NCI-H446 treated with DMSO at 0.1 percent for 48 hours (cell line): ENCODE measurements at places on chromosomes 1 and 21.

DNA sequence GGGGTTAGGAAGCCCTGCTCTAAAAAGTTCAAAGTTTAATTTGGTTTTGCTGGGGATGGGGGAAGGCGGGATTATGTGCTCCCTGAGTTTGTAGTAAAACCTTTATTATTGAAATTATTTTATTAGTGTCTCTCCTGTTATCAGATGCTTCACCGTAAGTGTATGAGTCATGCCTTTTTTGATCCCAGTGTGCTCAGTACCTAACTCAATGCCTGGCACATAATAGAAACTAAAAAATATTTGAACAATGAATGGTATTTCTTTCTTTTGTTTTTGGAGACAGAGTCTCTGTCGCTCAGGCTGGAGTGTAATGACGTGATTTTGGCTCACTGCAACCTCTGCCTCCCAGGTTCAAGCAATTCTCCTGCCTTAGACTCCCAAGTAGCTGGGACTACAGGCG is 6.4 kb downstream of the SNRPE start:
- DNase-seq: no peak

DNA sequence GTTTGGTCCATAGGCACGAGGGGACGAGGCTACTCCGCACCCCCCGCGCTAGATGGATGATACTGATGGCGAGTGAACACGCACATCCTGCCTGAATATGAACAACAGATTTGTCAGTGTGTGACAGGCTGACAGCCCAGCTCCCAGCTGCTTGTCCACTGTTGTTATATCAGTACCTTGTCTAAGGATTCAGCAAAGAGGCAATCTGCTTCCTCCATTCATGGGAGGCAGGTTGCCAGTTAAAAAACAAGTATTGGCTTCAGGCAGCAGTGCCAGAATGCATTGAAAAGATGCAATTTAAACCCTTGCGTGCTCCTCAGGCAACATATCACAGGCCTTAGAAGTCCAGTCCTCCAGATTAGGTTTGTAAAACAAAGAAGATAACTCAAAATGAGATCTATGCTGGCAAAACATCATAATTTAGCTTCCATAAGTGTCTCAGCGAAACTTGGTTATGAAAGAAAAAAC is 223.3 kb downstream of the GPATCH2 start:
- peak; percentile 11 for DNase-seq

DNA sequence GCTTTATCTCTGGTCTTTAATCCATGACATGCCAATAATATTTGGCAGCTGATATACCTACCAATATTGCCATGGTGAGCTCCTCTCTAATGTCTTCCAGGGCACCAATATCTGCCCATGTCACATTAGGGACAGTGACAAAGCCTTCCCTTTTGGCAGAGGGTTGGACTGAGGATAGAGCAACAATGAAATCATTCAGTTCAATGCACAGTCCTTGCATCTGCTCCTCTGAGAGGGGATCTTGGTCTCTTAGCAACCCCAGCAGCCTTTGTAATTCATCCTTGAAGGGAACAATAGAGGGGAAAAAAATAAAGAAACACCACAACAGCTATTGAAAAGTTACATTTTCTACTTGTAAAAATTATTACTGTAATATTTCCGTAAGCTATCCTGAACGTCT is 42.3 kb downstream of the NVL start:
- no peak for DNase-seq

DNA sequence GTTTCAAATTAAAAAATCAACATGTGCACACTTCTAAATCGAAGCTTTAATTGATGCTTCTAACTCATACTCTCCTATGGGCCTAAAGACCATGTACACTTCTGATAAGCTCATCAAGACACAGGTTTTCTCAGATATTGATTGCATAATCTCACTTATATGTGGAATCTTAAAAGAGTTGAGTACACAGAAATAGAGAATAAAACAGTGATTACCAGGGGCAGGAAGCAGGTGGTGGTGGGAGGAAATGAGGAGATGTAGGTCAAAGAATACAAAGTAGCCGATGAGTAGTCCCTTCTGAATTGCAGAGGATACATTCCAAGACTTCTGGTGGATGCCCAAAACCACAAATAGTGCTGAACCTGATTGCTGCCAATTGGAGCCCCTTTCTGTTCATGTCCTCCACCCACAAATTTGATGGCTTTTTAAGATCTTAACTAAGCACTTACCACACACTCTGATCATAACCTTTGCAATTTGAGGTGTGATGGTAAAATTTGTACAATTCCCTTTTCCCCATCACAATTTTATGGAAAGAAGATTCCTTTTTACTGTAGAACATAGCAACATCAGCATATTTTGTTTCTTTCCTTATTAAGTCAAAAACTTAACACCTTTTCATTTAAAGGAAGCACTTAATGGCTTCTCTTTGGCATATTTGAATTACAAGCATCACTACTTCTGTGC is 3.3 kb upstream of the CD1B start:
- DNase-seq: no peak

- peak; percentile 85 for DNase-seq
Measured at GRCh38 chr1:164602480-164603093, 43.6 kb downstream of the PBX1 start.

DNA sequence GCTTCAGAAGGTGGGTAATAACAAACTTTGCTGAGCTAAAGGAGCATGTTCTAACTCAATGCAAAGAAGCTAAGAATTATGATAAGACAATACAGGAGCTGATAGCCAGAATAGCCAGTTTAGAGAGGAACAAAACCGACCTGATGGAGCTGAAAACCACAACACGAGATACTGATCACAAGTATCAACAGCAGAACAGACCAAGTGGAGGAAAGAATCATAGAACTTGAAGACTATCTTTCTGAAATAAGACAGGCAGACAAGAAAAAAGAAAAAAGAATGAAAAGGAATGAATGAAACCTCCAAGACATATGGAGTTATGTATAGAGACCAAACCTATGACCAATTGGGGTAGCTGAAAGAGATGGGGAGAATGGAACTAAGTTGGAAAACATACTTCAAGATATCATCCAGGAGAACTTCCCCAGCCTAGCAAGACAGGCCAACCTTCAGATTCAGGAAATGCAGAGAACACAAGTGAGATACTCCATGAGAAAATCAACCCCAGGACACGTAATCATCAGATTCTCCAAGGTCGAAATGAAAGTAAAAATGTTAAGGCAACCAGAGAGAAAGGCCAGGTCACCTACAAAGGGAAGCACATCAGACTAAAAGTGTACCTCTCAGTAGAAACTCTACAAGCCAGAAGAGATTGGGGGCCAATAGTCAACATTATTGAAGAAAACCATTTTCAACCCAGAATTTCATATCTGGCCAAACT is 20.5 kb downstream of the CD84 start:
- no peak for DNase-seq

- DNase-seq: no peak
Measured at GRCh38 chr1:174008979-174009378, 13.2 kb downstream of the RC3H1 start.

- no peak for DNase-seq
Measured at GRCh38 chr21:35324372-35325220, 275.5 kb upstream of the RUNX1 start.

DNA sequence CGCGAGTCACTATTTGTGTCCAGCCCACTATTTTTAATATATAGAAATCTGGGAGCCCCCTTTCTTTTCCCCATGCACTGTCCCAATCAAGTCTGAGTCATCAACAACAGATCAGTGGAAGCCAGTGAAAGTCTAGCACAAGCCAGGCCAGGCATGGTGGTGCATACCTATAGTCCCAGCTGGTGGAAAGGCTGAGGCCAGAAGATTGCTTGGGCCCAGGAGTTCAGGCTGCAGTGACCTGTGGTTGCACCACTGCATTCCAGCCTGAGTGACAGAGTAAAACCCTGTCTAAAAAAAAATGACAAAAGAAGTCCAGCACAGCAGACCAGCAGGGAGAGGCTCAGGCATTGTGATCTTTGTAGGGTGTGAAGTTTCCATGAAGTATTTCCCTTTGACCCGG is 9.0 kb upstream of the RPL5 start:
- no peak for DNase-seq

- DNase-seq: no peak
Measured at GRCh38 chr1:20242890-20243479, 47.7 kb upstream of the VWA5B1 start.

DNA sequence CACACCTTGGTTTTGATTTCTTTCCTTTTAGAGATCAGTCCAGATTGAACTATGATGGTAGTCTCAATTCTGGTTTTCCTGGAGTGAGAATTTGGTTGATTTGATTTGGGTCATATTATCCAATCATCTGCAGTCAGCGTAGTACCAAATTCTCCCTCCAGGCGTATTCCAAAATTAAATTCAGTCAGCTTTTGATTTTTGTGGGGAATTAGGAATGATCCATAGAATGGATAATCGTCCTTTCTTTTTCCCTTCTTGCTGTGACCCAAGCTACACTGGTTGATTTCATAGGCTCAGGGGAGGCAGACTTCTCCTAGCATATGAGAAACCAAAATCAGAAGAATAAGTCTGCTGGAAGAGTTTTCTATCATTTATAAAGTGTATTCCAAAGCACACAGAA is 4.9 kb downstream of the PRCC start:
- no peak for DNase-seq

DNA sequence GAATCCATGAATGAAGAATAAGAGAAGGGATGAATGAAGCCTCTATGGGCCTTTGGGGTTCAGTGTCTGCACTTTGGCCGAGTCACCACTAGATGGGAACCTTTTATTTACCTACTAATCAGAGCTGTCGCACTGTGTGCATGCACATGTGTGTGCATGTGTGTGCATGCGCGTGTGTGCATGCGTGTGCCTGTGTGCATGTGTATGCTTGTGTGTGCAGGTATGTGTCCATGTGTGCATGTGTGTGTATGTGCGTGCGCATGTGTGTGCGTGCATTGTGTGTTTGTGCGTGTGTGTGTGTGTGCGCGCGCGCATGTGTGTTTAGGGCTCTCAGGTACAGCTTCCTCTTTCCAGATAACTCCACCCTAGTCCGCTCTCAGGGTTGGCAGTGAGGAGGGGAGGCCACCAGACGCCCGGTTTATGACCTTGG is 20.4 kb upstream of the UBXN10 start:
- no peak for DNase-seq

GRCh38 chr1:184664042-184664660 is 90.5 kb downstream of the EDEM3 start:
- peak; percentile 34 for DNase-seq

GRCh38 chr1:204221271-204221670 is 7.5 kb upstream of the GOLT1A start:
- DNase-seq: no peak

DNA sequence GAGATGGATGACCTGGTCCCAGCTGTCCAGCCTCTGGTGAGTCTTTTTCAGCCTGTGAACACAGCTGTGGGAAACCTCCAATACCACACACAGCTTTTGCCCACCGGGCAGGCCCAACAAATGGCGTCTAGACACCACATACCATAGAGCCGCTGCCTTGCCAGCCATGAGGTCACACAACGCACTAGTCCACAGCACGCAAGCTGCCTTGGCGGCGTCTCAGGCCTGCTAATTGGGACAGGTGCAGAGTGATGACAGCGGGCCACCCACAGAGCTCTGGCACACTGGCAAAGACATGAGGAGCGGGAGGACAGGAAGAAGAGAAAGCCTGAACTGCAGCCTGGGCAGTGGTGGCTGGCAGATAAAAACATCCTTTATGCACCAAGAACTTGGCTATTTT is 125.5 kb downstream of the ADAMTS1 start:
- DNase-seq: peak; percentile 98

DNA sequence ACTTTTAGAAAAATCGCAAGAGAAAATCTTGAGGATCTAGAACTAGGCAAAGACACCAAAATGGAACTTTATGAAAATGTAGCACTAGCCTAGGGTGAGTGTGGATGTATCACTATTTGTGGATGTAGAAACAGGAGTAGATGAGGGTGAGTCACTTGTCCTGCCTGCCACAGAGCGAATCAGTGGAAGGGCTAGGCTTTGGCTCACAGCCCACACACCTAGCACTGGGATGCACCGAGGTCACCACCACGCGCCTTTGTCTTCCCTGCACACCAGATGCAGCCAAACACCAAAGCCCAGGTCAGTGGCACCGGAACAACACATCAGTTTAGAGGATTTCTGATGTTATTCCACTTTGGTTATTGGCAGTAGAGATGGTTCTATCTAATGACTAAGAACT is 38.2 kb downstream of the PKNOX1 start:
- DNase-seq: no peak

DNA sequence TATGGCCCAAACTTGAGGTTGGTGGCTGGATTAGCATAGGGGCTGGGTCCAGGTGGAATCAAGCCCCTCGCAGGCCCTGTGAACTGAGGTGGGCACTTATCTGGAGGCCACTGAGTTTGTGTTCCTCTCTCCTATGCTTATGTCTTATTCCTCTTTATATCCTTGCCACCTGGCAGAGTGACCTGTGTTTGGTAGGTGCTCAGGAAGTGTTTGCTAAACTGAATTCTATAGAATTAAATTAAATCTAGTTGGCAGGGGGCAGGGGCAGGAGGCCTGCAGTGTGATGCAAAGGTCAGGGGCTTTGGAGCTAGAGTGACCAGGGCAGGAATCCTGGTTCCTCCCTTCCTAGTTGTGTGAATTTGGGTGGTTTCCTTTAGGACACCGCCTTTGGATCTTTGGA is 1.1 kb upstream of the TMEM9 start:
- no peak for DNase-seq

GRCh38 chr21:42514883-42515228 is 1.2 kb downstream of the SLC37A1 start:
- DNase-seq: no peak

DNA sequence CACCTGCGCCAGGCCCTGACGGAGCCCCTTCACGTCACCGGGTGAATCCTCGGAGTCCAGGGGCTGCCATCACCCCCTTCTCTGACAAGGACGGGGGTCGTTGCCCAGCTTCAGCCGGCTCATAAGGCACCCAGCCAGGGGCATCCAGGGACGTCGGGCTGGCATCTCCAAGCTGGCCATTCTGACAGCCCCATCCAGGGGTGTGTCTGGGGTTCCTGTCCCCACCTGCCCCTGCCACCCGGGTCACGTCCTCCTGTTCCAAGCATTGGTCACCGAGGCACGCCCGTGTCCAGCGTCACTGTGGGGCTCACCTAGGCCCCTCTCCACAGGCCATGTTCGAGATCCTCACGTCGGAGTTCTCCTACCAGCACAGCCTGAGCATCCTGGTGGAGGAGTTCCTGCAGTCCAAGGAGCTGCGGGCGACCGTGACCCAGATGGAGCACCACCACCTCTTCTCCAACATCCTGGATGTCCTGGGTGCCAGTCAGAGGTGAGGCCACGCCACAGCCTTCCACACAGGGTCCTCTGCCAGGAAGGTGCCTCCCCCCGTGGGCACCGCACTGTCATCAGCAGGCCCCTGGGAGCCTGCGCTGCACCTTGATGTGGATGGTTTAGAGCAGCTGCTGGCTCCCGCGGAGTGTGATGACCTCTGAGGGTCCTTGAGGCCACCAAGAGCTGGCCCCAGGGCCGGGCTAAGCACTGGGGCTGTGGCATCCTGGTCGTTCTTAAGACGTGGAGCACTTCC is 14.8 kb downstream of the ARHGEF16 start:
- DNase-seq: no peak

GRCh38 chr21:43274022-43274945 is 105.5 kb downstream of the CRYAA start:
- DNase-seq: no peak

GRCh38 chr1:115343200-115343737 is 5.2 kb upstream of the NGF start:
- DNase-seq: no peak
